Stimulated activated CD4-positive, alpha-beta T cell treated with anti-CD3 and anti-CD28 coated beads, TNF-alpha, amount 100 ng/mL, for 4 hours (primary cell): ENCODE measurements at places on chromosomes 6 and 20.

DNA sequence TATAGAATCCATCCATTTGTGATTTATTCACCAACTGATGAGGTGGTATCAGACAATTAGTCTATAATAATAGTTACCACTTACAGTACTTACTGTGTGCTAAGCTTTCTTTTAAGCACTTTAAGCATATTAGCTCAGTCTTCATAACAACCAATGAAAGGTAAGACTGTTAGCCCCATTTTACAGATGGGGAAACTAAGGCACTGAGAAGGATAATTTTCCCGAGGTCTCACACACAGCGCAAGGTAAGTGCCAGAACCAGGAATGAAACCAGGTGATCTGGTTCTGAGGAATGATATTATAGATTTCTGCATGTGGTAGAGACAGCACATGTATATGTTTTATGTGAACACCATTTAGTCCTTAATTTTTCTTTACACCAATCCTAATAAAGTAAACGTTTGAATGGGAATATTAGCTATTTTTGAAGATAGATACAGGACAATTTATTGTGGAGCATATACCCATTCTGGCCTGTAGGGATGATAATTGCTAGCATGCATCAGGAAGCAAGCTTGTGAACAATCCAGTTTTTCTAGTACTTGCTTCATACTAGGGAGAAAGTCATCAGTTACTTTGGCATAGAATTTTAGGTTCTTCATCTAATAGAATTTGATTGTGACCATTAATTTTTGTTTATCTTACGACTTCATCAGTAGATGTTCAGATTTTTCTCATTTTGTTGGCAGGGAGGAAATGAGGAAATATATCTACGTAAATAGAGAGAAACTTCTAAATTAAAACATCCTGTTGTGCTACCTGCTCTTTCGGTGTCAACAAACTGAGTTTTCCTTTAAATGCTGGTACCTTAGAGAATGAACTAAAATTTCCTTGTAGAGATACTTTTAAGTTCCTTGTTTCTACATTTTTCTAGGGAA lies 3.0 kb downstream of the YWHAB start:
- DNase-seq, result no peak

- DNase-seq, result no peak
Measured at GRCh38 chr6:154154389-154154967, 115.4 kb downstream of the OPRM1 start.

GRCh38 chr6:136926383-136926782 lies 4.3 kb downstream of the SLC35D3 start:
- DNase-seq, result no peak

DNA sequence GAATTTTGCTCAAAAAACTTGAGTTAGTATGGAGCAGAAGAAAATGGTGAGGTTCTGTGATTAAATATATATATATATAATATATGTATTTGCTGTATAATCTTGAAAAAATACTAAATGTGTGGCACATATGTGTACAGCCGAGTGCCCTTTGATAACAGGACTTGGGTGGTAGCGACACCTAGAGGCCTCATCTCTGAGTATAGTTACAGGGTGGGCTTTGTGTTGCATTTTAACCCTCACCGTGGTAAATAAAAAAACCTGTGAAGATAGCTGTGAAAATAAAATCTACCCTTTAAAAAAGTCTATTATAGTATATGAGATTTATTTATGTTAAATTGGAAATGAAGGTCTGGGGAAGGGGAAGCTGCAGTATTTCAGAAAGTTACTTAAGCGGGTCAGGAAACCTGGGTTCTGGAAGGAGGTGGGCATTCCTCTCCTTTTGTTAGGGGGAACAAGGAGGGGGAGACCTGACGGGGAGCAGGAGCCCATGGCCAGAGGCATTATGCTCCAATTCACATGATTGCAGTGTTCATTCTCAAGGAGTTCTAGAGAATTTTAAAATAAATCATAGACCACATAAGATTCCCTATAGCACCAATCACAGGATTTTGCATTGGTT lies 82.7 kb downstream of the SH3BGRL2 start:
- DNase-seq, result no peak

DNA sequence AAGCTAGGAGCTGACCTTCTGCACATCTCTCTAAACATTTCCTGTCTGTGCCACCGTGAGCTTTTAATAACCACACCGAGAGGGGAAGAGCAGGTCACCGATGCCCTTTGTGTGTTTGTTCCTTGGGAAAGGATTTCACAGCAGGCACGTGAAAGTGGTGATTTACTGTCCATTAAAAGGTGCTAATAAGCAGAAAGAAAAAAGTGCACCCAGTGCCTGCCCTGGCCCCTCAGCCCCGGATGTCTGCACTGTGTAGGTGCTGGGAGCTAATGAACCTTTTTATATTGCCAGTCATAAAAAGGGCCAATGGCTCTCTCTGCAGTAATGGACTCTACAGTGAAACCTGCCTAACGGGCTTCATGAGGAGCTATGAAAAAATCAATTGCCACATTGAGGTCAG lies 312.6 kb downstream of the C6orf118 start:
- DNase-seq, result no peak

- no peak for DNase-seq
Measured at GRCh38 chr6:80214436-80215022, 108.1 kb downstream of the BCKDHB start.

- DNase-seq, result no peak
Measured at GRCh38 chr6:54801669-54802068, 44.9 kb upstream of the FAM83B start.

DNA sequence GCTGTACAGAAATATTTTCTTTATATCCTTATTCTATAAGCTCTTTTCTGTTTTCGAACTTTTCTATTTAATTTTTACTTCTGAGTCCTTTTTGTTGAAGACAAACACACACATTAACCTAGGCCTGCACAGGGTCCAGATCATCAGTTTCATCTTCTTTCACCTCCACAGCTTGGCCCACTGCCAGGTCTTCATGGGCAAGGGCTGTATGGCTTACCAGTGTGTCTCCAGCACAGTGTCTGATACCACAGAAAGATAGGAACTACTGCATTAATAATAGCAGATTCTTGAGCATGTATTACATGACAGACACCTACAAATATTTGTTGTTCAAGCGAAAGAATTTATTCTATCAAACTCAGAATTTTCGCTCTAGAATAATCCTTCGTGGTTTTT lies 24.4 kb downstream of the QKI start:
- no peak for DNase-seq

DNA sequence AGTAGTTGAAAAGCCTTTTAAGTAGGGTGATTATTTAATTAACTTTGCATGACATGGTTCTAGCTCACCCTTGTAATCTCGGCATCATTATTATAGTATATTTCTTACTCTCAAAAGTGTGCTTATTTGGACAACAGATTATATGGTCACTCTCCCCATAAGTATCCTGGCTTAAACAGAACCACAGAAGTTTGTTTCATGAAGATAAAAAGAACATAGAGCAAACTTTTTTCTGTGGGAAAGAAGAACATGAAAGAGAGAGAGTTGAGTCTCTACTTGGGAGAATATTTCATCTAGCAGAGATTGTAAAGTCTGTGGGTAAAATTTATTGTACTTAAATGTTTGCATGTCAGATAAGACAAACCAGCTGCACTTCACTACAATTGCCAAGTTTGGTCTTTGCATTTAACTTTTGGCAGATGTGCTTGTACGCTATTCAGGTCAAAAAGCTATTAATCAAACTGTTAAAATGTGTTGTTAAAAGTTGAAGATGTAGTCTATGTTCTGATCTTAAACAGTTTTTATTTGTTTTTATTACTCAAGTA lies 33.4 kb upstream of the PRIM2 start:
- DNase-seq, result no peak

DNA sequence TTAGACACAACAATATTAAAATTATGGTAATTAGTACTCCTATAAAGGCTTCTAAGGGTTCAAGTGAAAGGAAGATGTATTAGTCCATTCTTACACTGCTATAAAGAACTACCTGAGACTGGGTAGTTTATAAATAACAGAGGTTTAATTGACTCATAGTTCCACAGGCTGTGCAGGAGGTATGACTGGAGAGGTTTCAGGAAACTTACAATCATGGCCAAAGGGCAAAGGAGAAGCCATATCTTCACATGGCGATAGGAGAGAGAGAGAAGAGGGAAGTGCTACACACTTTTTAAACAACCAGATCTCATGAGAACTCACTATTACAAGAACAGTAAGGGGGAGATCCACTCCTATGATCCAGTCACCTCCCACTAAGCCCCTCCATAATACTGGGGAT lies 52.9 kb downstream of the TINAG start:
- DNase-seq, result no peak

DNA sequence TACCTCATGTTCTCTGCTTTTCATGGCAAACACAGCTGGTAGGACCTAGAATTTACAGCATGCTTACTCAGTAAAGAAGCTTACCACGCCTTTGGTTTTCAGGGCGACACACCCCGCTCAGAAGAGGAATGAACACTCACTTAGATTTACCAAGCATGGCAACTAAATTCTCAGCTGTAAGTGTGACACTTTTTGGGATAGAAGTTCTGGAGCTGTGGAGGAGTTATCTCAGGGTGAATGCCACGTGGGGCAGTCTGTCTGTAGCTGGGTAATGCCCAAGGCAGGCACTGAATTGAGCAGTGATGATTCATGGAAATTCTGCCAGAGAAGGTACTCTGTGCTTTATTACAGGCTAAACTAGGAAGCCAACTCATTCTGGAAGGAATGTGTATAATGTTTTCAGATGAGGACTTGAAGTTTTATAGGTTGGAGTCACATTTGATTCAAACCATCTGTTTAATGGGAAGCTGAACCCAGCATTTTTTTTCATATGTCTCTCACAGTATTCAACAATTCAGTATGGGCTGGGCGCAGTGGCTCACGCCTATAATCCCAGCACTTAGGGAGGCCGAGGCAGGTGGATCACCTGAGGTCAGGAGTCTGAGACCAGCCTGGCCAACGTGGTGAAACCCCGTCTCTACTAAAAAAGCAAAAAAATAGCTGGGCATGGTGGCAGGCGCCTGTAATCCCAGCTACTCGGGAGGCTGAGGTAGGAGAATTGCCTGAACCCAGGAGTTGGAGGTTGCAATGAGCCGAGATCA lies 3.5 kb upstream of the PRIM2 start:
- DNase-seq, result no peak

- DNase-seq, result no peak
Measured at GRCh38 chr6:319177-320131, 27.2 kb downstream of the DUSP22 start.

- DNase-seq, result no peak
Measured at GRCh38 chr20:57664924-57665588, 44.8 kb downstream of the PMEPA1 start.

GRCh38 chr20:16299897-16300296 lies 273.4 kb downstream of the KIF16B start:
- DNase-seq, result no peak

GRCh38 chr20:43752051-43752360 lies 25.2 kb upstream of the GTSF1L start:
- no peak for DNase-seq

DNA sequence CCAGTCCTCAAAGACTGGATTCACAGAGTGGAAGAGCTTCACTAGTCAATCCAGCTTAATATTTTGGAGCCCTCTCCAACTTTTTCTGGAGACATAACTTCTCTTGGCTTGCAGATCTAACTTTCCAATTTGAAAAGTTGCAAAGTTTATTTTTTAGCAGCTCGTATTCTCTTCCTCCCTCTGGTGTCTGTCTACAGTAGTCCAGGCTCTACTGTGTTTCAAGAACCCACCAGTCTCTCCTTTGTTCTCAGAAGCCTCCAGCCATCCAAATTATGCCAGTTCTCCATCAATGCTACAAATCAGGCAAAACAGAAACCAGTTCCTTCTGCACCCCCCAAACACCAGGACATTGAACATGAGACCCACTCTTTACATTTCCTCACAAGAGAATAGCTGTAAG lies 376.1 kb upstream of the OPRM1 start:
- DNase-seq, result no peak

GRCh38 chr6:13099771-13100170 lies 228.6 kb downstream of the TBC1D7 start:
- no peak for DNase-seq

- DNase-seq, result no peak
Measured at GRCh38 chr20:48705240-48706115, 122.3 kb downstream of the PREX1 start.

DNA sequence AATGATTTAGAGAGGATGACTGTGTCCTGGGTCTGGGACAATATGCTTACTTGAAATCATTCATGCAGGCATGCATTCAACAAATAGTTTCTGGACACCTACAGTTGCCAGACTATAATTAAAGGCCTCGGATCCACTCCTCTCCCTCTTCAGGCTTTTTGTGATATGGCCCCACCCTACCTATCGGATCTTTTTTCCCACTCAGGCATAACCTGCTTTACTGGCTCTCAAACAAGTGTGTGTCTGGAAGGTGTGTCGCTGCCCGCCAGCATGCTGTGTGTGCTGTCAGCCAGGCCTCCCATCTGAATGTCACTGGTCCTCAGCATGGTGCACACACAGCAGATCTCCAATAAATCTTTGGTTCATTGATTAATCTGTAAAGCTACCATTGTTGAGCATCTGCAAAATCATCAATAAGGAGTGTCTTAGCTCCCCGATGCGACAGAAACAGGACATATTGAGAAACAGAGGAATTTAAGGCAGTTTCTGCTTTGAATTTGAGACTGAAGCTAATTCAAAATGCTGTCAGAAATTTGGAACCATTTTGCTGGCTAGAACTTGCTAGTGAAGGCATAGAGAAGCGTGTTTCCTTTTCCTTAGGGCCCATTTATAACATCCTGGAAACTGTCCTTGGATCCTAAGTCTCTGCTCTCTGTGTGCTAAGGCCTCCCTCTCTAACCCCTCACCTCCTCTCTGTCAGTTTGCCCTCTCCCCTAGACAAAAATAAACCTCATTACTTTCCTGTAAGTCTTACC lies 23.5 kb upstream of the CCN6 start:
- DNase-seq, result no peak

- no peak for DNase-seq
Measured at GRCh38 chr6:154513601-154514320, 3.3 kb upstream of the CNKSR3 start.
